ENCODE measurements at places on chromosomes 16 and 17. TPM values are rescaled to one million over a fixed set of nuclear protein-coding genes. Genes with fewer than 3 reads are reported as not detected.

KCNH4 gene
- polyA plus RNA-seq = not detected

C16orf46 gene
- 0.16 TPM for polyA plus RNA-seq

MSRB1 gene
- 16.2 TPM for polyA plus RNA-seq

PABPN1L gene
- polyA plus RNA-seq = not detected

PERCC1 gene
- 0.19 TPM for polyA plus RNA-seq

LRRC46 gene
- 0.48 TPM for polyA plus RNA-seq

HAPSTR1 gene
- 9.9 TPM for polyA plus RNA-seq

GAS2L2 gene
- not detected for polyA plus RNA-seq

ST6GALNAC2 gene
- not detected for polyA plus RNA-seq

WFDC1 gene
- not detected for polyA plus RNA-seq

OR1A1 gene
- not detected for polyA plus RNA-seq

ZNF778 gene
- 2.9 TPM for polyA plus RNA-seq

HEATR9 gene
- not detected for polyA plus RNA-seq

BAIAP3 gene
- polyA plus RNA-seq = 0.06 TPM

ABR gene
- polyA plus RNA-seq = 8.7 TPM

C16orf96 gene
- polyA plus RNA-seq = 0.08 TPM

OR3A3 gene
- not detected for polyA plus RNA-seq

TMEM114 gene
- polyA plus RNA-seq = not detected

IGFBP4 gene
- polyA plus RNA-seq = not detected

NPB gene
- not detected for polyA plus RNA-seq

SPIRE2 gene
- polyA plus RNA-seq = 0.16 TPM

CCDC144A gene
- 0.84 TPM for polyA plus RNA-seq

CHST5 gene
- polyA plus RNA-seq = not detected

GLIS2 gene
- not detected for polyA plus RNA-seq

CHST4 gene
- polyA plus RNA-seq = not detected

VTN gene
- not detected for polyA plus RNA-seq

SLC6A4 gene
- 0.05 TPM for polyA plus RNA-seq

STRADA gene
- 24.5 TPM for polyA plus RNA-seq

DNAI2 gene
- 0.11 TPM for polyA plus RNA-seq

MPP2 gene
- polyA plus RNA-seq = 4.0 TPM

SLC25A39 gene
- polyA plus RNA-seq = 176 TPM

IL32 gene
- 1,686 TPM for polyA plus RNA-seq

KCNJ2 gene
- polyA plus RNA-seq = not detected

Data from naive thymus-derived CD8-positive, alpha-beta T cell (primary cell).